ENCODE measurements at places on chromosomes 3 and 15. TPM values are rescaled to one million over a fixed set of nuclear protein-coding genes. Genes with fewer than 3 reads are reported as not detected.

ARRDC4 gene
- total RNA-seq, result 26.3 TPM

TMEM266 gene
- 2.4 TPM for total RNA-seq

ADGRG7 gene
- total RNA-seq, result not detected

MYZAP gene
- 22.0 TPM for total RNA-seq

SLC28A1 gene
- not detected for total RNA-seq

CHRNA3 gene
- 0.15 TPM for total RNA-seq

TMEM212 gene
- total RNA-seq, result 4.3 TPM

GRCh38 chr15:71518661-71519060 lies 291.7 kb upstream of the NR2E3 start:
- no peak overlapping the region for H3K4me3 ChIP-seq
- DNase-seq, result no peak
- no peaks in the 10 kb centered on the region for H3K27me3 ChIP-seq
- H3K27ac ChIP-seq, result no peak overlapping the region

- H3K4me3 ChIP-seq, result no peak overlapping the region
- DNase-seq, result no peak
- H3K27me3 ChIP-seq, result no peaks in the 10 kb centered on the region
- peaks cover 26% of the 10 kb centered on the region for H3K4me1 ChIP-seq
These were observed 52.3 kb upstream of the CHD2 start for GRCh38 chr15:92847841-92848240.

- DNase-seq, result no peak
- H3K4me1 ChIP-seq, result no peaks in the 10 kb centered on the region
- no peak overlapping the region for H3K27ac ChIP-seq
- H3K27me3 ChIP-seq, result no peaks in the 10 kb centered on the region
- no peaks in the 10 kb centered on the region for H3K36me3 ChIP-seq
- no peak overlapping the region for H3K4me3 ChIP-seq
These were observed 40.9 kb upstream of the ADAMTSL3 start for GRCh38 chr15:83612898-83613635.

DNA sequence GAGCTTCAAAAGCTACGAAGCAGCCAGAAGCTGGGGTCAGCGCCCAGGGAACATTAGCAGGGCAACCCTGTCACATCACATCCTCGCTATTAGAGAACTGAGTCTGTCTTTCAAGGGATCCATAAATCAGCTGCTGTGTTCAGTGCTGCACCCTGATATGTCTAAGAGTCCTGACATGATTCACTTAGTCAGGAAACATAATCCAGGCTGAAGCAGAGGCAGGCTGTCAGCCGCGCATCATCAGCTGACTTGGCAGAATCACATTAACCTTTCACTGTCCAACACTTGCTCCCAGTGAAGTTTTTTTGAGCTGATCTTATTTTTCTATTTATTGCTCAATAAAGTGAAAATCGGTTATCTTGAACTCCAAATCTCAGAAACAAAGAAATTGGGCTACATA lies 23.5 kb downstream of the MYH15 start:
- H3K4me3 ChIP-seq, result no peak overlapping the region
- no peaks in the 10 kb centered on the region for H3K36me3 ChIP-seq
- no peaks in the 10 kb centered on the region for H3K4me1 ChIP-seq
- H3K27me3 ChIP-seq, result no peaks in the 10 kb centered on the region
- DNase-seq, result no peak
- H3K27ac ChIP-seq, result no peak overlapping the region

DNA sequence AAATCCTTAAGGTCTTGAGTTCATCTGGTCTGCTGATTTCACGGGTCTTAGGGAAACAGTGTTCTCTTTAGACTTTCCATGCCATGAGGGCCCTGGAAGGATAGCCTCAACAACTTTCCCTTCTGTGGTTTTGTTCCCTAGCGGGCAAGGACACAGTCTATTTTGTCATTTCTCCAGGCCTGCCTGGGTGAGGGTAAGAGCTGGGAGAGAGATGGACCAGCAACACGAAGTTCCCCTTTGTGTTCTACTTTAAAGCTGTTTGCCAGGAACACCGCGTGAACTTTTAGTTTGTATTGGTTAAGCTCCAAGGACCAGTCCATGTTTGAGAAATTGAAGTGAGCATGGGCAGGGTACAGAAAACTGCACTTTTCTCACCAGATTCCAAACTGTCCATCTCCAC lies 20.9 kb downstream of the ST3GAL6 start:
- no peak overlapping the region for H3K4me3 ChIP-seq
- peak overlapping the region; percentile 36 for H3K27ac ChIP-seq
